ENCODE measurements at places on chromosomes 11 and 22. TPM values are rescaled to one million over a fixed set of nuclear protein-coding genes. Genes with fewer than 3 reads are reported as not detected.
A peak's percentile ranks its signal among the peaks of the same experiment; 100 is the strongest.

HOATZ gene
- total RNA-seq = not detected

A4GALT gene
- 94.9 TPM for total RNA-seq

P4HA3 gene
- total RNA-seq = 0.16 TPM

ANKK1 gene
- not detected for total RNA-seq

NDUFC2 gene
- 295 TPM for total RNA-seq

SLC16A8 gene
- total RNA-seq = not detected

IL17REL gene
- not detected for total RNA-seq

HPX gene
- 0.44 TPM for total RNA-seq

FAM227A gene
- total RNA-seq = 1.0 TPM

DNA sequence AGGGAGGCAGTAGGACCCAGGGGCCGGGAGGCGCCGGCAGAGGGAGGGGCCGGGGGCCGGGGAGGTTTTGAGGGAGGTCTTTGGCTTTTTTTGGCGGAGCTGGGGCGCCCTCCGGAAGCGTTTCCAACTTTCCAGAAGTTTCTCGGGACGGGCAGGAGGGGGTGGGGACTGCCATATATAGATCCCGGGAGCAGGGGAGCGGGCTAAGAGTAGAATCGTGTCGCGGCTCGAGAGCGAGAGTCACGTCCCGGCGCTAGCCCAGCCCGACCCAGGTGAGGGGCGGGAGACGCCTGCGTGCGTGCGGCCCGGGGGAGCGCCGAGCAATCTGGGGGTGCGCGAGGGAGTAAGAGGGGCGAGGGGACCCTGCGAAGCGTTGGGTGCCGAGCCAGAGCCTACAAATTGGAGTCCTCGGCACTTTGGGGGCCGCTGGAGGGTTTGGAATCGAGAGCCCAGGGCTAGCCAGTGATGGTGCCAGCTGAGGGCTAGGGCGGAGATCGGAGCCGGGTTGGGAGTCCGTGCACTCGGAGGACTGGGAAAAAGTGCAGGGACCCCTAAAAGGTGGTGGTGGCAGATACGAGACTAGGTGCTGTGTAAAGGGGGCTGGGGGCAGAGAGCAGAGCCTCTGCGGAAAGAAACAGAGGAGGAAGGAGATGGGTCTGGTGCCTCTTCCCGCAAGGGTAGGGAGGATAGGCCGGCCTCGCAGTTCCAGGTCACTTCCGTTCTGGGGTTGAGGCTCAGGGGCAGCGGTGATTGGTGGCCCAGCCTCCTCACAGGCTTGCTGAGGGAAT lies at the start of gene SERPINH1:
Gene SERPINH1 (plus strand): TSS at position 206 of the 788 bp plus-strand sequence. CDS start 4,097 bp downstream, outside the sequence.
- H3K36me3 ChIP-seq = peaks cover 29% of the 10 kb centered on the region
- peak within 1 kb of the TSS; percentile 100 for H3K27ac ChIP-seq
- no peaks in the 10 kb centered on the region for H3K27me3 ChIP-seq
- H3K4me1 ChIP-seq = peaks cover 100% of the 10 kb centered on the region
- peak within 1 kb of the TSS; percentile 90 for H3K4me3 ChIP-seq
- DNase-seq = peak; percentile 89

DNA sequence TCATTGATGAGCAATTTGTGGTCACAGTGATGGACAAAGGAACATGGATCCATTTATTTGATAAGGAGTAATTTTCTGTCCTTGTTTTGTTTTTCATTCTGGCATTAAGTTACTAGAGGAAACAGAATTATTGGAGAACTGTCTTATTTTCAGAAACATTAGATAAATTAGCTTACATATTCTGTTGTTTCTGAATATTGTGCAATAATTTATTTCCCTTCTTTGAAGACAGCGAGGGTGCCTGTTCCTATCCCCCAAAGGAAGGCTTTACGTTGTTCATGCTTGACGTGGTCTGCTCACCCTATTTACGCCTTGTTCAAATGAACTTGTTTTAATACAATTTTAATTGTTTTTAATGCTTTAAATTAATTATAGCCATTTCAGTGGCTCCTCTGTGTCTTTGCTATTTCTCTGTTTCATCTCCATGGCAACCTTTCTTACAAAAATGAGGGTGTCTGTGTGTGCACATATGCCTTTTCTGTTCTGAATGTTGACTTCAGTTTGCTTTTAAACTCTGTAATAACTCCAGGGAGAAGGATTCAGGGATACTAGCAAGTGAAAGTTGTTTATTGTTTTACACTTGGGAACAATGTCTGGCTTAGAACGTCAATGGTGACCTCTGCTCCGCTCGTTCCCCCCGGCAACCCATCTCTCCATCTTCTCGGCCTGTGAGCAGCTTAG lies 138.3 kb upstream of the PLET1 start:
- no peaks in the 10 kb centered on the region for H3K4me1 ChIP-seq
- no peak overlapping the region for H3K4me3 ChIP-seq
- H3K27me3 ChIP-seq = no peaks in the 10 kb centered on the region

- H3K36me3 ChIP-seq = peaks cover 40% of the 10 kb centered on the region
- H3K4me3 ChIP-seq = peak overlapping the region; percentile 100
- peaks cover 92% of the 10 kb centered on the region for H3K4me1 ChIP-seq
- no peaks in the 10 kb centered on the region for H3K27me3 ChIP-seq
Measured at GRCh38 chr11:114060392-114061047, 1.0 kb downstream of the ZBTB16 start.

DNA sequence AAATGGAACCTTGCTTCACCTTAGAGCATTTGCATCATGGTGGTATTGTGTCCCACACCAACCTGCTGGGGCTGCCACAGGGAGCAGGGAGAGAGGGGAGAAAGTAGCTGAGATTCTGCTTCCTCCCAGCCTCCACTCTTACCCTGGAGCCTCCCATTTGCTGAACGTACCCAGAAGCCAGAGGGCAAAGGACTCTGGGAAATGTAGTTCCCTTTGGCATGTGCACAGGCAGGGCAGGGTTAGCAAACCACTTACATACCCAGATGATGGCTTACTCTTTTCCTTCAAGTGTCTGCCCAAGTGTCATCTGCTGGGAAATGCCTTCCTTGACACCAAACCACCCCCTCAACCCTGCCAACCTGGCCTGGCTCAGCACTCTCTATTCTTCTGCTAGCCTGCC lies 16.9 kb downstream of the SMIM38 start:
- no peak overlapping the region for H3K4me3 ChIP-seq
- DNase-seq = no peak
- no peak overlapping the region for H3K27ac ChIP-seq

DNA sequence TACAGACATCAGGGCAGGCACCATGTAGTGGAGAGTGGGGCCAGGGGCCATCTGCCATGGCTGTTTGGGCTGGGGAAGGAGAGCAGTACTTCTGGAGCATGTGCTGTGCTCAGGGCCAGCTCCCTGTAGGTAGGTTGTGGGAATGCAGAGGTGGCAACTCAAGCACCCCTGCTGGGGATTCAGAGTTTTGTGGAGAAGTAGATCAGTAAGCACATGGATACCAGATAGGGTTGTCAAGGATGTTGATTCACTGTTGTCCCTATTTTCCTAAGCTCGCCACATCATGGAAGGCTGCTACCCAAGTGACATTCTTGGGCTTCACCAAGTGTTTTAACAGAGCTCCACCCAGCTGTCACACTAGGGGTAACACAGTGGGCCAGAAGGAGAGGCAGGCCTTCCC lies 67.2 kb downstream of the BMAL1 start:
- H3K27me3 ChIP-seq = no peaks in the 10 kb centered on the region
- no peak overlapping the region for H3K4me3 ChIP-seq
- DNase-seq = no peak
- H3K4me1 ChIP-seq = peaks cover 26% of the 10 kb centered on the region

- no peaks in the 10 kb centered on the region for H3K36me3 ChIP-seq
- H3K27me3 ChIP-seq = no peaks in the 10 kb centered on the region
- no peak for DNase-seq
- peaks cover 61% of the 10 kb centered on the region for H3K4me1 ChIP-seq
- H3K4me3 ChIP-seq = no peak overlapping the region
- peak overlapping the region; percentile 59 for H3K27ac ChIP-seq
Measured at GRCh38 chr22:44067901-44068300, 43.8 kb downstream of the PARVB start.

DNA sequence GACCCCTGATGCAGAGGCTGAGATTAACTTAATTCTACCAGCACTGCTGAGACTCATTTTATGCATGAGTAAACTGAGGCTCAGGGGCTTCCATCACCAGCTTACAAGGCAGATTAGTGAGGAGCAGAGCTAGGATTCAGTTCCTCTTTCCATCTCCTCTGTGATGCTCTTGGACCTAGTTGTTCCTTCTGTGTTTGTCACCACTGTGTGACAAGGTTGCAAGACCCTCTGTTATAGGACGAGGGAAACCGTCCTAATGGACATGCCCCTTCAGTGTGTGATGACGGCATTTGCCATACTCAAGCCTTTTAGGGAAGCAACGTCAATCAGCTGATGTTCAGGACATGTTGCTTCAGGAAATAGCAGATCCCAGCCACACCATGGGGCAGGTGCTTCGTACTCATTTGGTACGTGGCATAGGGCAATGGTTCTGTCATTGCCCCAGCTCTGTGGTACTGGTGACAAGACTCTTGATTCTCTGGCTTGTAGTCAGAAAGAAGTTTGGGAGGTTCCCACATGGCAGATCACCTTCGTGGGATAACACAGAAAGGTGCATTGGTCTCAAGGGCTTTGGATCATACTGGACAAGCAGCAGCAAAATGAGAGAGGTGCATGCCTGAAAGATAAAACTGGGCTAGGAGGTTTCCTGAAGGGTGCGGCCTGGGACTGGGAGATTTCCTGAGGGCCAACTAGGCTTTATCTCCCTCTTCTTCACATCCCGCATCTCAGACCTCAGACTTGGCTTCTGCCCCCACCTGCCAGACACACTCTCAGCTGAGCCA lies 23.9 kb upstream of the CD44 start:
- no peaks in the 10 kb centered on the region for H3K36me3 ChIP-seq
- DNase-seq = no peak
- no peak overlapping the region for H3K4me3 ChIP-seq
- peaks cover 38% of the 10 kb centered on the region for H3K4me1 ChIP-seq
- no peak overlapping the region for H3K27ac ChIP-seq
- no peaks in the 10 kb centered on the region for H3K27me3 ChIP-seq

DNA sequence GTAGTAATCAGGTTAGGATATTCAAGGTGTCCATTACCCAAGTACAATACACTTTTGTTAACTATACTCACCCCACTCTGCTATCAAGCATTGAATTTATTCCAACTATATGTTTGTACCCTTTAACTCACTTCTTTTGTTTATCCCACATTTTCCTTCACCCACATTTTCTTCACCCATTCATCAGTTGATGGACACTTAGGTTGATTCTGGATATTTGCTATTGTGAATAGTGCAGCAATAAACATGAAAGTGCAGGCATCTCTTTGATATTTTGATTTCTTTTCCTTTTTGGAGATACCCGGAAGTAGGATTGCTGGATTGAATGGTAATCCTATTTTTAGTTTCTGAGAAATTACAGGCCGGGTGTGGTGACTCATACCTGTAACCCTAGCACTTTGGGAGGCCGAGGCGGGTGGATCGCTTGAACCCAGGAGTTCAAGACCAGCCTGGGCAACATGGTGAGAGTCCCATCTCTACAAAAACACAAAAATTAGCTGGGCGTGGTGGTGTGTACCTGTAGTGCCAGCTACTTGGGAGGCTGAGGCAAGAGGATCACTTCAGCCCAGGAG lies 6.5 kb downstream of the TMEM25 start:
- DNase-seq = no peak
- H3K4me3 ChIP-seq = no peak overlapping the region
- H3K4me1 ChIP-seq = no peaks in the 10 kb centered on the region
- no peaks in the 10 kb centered on the region for H3K27me3 ChIP-seq
- no peak overlapping the region for H3K27ac ChIP-seq
- no peaks in the 10 kb centered on the region for H3K36me3 ChIP-seq

DNA sequence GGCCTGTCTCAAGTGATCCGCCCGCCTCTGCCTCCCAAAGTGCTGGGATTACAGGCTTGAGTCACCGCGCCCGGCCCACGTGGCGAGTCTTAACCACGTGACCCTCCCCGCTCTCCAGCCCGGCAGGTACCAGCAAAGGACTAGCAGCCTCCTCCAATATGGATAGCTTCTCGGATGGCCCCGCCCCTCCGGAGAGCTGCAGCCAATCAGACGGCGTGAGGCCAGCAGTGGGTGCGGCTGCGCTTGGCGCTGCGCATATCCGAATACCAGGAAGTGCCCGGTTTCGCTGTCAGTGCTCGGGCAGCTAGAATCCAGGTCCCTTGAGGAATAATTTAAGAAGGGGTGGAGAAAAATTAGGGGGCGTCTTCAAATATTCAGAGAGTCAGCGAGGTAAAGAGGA lies 14.7 kb upstream of the PISD start:
- H3K27me3 ChIP-seq = no peaks in the 10 kb centered on the region
- H3K4me1 ChIP-seq = peaks cover 28% of the 10 kb centered on the region
- H3K36me3 ChIP-seq = no peaks in the 10 kb centered on the region
- DNase-seq = peak; percentile 95
- peak overlapping the region; percentile 71 for H3K27ac ChIP-seq
